ENCODE measurements at places on chromosomes 12 and 14. TPM values are rescaled to one million over a fixed set of nuclear protein-coding genes. Genes with fewer than 3 reads are reported as not detected.

- no peaks in the 10 kb centered on the region for H3K36me3 ChIP-seq
- no peak overlapping the region for H3K27ac ChIP-seq
- no peak for DNase-seq
- H3K4me3 ChIP-seq, result no peak overlapping the region
- H3K4me1 ChIP-seq, result no peaks in the 10 kb centered on the region
Measured at GRCh38 chr12:127038152-127038551, 1228.8 kb upstream of the TMEM132C start.

DNA sequence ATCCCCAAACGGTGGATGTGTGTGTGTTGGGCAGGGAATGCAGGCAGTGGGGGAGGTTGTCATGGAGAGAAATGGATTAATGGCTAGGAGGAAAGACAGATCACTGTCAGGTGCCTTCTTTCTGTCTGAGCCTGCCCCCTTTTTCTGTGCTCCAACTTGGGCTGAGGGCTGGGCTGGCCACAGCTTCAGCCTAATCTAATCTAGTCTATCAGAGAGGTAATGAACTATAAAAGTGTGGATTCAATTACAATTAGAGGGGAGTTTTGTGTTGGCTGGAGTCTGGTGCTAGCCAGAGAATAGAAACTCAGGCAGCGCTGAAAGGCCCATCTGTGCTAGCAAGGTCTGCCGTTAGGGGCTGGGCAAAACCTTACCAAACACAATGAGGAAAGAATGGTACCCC lies 41.2 kb downstream of the NEUROD4 start:
- H3K4me1 ChIP-seq, result no peaks in the 10 kb centered on the region
- H3K27me3 ChIP-seq, result peaks cover 78% of the 10 kb centered on the region
- no peak overlapping the region for H3K27ac ChIP-seq
- no peaks in the 10 kb centered on the region for H3K36me3 ChIP-seq
- no peak for DNase-seq

ASIC1 gene
- total RNA-seq, result 4.1 TPM

- H3K27ac ChIP-seq, result no peak overlapping the region
- no peaks in the 10 kb centered on the region for H3K4me1 ChIP-seq
- H3K27me3 ChIP-seq, result no peaks in the 10 kb centered on the region
- DNase-seq, result no peak
- no peak overlapping the region for H3K4me3 ChIP-seq
Measured at GRCh38 chr14:48005986-48006385, 330.6 kb upstream of the MDGA2 start.

SMIM10L1 gene
- total RNA-seq, result 9.7 TPM

DNA sequence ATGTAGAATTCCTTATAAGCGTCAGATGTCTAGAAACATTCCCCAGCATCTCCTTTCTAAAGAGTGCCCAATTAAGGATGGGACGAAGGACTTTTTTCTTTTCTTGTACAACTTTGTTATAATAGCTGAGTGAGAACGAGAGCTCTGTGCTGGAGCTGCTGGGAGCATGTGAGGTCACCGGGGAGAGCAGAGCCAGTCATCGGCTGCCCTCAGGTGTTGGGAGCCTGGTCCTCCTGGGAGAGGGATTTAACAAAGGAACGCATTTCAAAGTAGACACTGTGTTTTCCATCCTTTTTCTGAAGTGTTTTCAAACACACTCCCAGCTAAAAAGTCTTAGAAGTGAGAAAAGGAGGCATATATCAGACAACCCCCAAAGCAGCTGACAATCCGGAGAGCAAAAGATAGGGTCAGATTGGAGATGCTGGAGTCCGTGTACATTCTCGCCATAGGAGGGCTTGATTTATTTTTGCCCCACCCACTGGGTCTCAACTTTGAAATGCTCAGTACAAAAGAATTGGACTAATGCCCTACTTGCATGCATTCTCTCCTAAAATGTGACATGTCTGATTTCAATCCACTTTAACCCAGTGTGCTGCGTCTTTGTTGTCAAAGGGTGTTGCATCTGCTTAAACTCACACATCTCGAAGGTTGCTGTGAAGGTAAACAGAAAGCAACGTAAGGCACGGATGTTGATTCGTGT lies 50.8 kb upstream of the PIWIL1 start:
- no peak overlapping the region for H3K27ac ChIP-seq
- no peaks in the 10 kb centered on the region for H3K4me1 ChIP-seq
- no peak for DNase-seq
- no peaks in the 10 kb centered on the region for H3K36me3 ChIP-seq

DNA sequence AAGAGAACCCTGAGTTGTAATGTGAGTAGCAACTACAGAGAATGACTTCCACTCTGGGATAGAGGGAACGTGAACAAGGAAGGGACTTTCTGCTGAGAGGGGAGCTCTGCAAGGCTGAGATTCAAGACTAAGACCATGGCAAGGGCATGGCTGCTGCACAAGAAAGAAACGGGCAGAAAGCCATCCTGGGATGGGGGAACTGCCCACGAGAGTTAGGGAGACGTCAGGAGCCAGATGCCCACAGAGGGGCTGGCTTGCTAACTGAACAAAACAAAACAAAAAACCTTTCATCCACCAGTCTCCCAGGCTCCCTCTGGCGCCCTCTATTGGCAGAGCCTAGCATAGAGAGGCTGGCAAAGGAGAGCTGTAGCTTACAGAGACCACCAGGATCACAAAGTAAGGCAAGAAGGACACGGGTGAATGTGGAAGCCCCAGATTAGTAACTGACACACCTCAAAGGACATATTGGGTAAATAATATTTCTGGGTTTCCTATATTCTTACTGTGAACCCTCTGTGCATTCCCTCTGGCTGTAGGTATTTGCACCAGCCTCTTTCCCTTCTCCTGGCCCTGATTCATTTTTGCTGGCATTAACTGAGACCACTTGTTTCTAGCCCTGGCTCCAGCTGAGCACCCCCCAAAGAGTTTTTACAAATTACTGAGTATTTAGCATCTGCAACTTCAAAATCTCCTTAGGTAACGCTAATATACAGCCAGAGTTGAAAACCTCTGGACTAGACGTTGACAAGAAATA lies 338.3 kb downstream of the EMP1 start:
- no peak overlapping the region for H3K4me3 ChIP-seq
- H3K27me3 ChIP-seq, result no peaks in the 10 kb centered on the region
- DNase-seq, result peak; percentile 83
- H3K27ac ChIP-seq, result no peak overlapping the region
- H3K4me1 ChIP-seq, result peaks cover 8% of the 10 kb centered on the region

DNA sequence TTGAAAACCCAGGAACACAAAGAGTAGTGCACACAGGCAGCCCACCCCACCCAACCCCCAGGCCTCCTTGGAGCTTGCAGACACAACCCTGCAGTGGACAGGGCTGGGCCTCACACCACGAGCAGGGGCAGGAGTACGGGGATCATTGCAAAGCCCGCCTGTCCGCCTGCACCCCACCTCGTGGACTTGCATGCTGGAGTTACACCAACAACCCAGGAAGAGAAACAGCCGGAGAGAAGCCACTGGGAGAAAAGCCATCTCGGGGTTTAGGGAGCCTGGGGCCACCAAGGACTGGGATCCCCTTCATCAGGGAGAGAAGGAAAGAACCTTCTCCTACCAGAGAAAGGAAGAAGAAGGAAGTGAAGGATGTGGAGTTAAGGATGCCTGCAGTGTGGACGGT lies 8.2 kb downstream of the KRT84 start:
- H3K4me1 ChIP-seq, result no peaks in the 10 kb centered on the region
- H3K4me3 ChIP-seq, result no peak overlapping the region

REM2 gene
- total RNA-seq, result 1.0 TPM

GRCh38 chr12:14065616-14066015 lies 84.2 kb upstream of the GRIN2B start:
- no peak overlapping the region for H3K27ac ChIP-seq
- no peak overlapping the region for H3K4me3 ChIP-seq
- no peaks in the 10 kb centered on the region for H3K36me3 ChIP-seq
- H3K4me1 ChIP-seq, result no peaks in the 10 kb centered on the region

- no peak overlapping the region for H3K27ac ChIP-seq
- no peaks in the 10 kb centered on the region for H3K4me1 ChIP-seq
- DNase-seq, result no peak
Measured at GRCh38 chr12:40552868-40553267, 139.4 kb upstream of the CNTN1 start.

- H3K27me3 ChIP-seq, result no peaks in the 10 kb centered on the region
- H3K4me1 ChIP-seq, result peaks cover 40% of the 10 kb centered on the region
- no peak overlapping the region for H3K4me3 ChIP-seq
- DNase-seq, result no peak
Measured at GRCh38 chr14:20799456-20799891, 3.2 kb downstream of the RNASE1 start.

GRCh38 chr12:59452746-59453145 lies 143.1 kb upstream of the SLC16A7 start:
- peaks cover 39% of the 10 kb centered on the region for H3K4me1 ChIP-seq
- no peaks in the 10 kb centered on the region for H3K36me3 ChIP-seq
- DNase-seq, result no peak
- H3K4me3 ChIP-seq, result no peak overlapping the region

DNA sequence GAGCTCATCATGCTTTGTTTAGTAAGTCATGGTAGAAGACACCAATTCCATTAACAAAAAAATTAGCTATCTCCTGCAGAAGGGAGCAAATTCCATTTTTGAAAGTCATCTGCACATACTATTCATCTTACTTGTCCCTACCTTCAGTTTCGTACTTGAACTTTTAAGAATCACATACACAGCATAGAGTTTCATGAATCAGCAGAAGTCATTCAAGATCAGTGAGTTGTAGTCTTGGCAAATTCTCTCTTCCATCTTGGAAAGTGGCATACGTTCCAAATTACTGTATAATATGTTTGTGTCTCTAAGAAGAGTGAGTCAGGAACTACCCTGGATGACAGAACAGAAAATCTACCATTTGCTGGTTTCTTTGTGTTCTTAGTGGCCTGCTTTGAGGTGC lies 14.1 kb downstream of the VRK1 start:
- H3K36me3 ChIP-seq, result no peaks in the 10 kb centered on the region
- no peak overlapping the region for H3K27ac ChIP-seq
- no peak overlapping the region for H3K4me3 ChIP-seq
- H3K27me3 ChIP-seq, result no peaks in the 10 kb centered on the region

DNA sequence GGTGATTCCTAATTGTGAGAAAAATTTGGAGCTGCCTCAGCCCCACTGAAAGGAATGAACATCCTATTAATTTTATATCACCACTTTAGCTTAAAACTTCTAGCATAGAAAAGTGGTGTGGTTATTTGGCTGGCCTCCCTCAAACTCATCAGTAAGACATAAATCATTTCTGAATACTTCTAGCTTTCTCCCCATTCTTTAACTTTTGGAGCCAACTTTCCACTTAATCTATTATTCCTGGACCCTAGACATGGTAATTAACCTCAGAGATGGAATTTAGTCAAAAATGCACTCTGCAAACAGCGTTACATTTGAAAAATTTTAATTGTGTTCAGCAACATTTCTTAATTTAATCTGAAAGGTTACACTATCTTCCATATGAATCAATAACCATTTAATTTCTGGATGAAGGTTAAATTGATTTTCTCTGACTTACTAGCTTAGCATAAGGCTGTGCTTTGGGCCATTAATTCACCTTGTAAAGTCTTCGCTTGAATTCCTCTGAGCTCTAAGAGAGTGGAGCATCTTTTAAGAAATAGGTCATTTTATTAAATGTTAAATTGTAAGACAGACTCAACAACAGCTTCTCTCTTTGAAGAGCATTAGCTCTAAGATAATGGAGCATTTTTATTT lies 753.6 kb upstream of the STXBP6 start:
- no peaks in the 10 kb centered on the region for H3K4me1 ChIP-seq
- H3K27me3 ChIP-seq, result no peaks in the 10 kb centered on the region
- no peak overlapping the region for H3K4me3 ChIP-seq
- no peak overlapping the region for H3K27ac ChIP-seq
- no peaks in the 10 kb centered on the region for H3K36me3 ChIP-seq

- no peaks in the 10 kb centered on the region for H3K4me1 ChIP-seq
- H3K36me3 ChIP-seq, result no peaks in the 10 kb centered on the region
- no peak for DNase-seq
- H3K27ac ChIP-seq, result no peak overlapping the region
- H3K4me3 ChIP-seq, result no peak overlapping the region
Measured at GRCh38 chr14:70882776-70883492, 24.3 kb upstream of the PCNX1 start.

DNA sequence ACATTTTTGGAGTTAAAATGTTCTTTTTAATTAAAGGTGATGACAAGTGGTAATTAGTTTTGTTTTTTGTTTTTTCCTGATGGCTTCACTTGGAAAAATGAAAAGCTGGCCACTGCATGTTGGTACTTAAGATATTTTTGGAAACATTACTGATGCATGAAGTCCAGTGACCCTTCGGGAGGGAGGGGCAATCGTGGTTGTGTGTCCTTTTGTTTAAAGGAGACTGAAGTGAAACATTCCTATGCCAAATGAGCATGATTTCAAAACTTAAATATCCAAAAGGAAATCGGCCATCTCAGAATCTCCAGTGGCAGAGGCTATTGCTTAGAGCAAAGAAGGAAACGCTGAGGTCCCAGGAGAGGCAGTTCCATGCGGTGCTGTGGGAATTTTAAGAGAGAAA lies 20.1 kb downstream of the LTBP2 start:
- no peak overlapping the region for H3K4me3 ChIP-seq
- no peak overlapping the region for H3K27ac ChIP-seq
- H3K4me1 ChIP-seq, result no peaks in the 10 kb centered on the region
- no peaks in the 10 kb centered on the region for H3K36me3 ChIP-seq
- no peak for DNase-seq
- peaks cover 13% of the 10 kb centered on the region for H3K27me3 ChIP-seq

FOXA1 gene
- total RNA-seq, result 131 TPM

GRCh38 chr12:11967376-11968047 lies 103.2 kb upstream of the BCL2L14 start:
- H3K4me3 ChIP-seq, result no peak overlapping the region
- no peaks in the 10 kb centered on the region for H3K27me3 ChIP-seq
- H3K27ac ChIP-seq, result no peak overlapping the region
- no peaks in the 10 kb centered on the region for H3K36me3 ChIP-seq
- no peak for DNase-seq

TMPRSS12 gene
- total RNA-seq, result not detected

MUCL1 gene
- total RNA-seq, result not detected

DLK1 gene
- total RNA-seq, result not detected

DNA sequence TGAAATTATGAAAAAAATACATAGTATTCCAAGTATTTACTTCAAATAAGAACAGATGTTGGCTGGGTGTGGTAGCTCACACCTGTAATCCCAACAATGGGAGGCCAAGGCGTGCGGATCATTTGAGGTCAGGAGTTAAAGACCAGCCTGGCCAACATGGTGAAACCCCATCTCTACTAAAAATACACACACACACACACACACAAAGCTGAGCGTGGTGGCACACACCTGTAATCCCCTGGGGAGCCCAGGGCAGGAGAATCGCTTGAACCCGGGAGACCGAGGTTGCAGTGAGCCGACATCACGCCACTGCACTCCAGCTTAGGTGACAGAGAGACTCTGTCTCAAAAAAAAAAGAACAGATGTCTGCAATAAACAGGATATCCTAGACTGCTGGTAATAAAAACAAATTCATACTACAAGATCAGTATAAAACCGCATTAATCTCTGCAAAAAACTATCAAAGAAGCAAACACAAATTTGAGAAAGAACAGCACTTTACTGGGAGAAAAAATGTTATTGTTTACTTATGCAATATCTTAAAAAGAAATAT lies 23.8 kb downstream of the EEA1 start:
- no peak overlapping the region for H3K27ac ChIP-seq
- H3K36me3 ChIP-seq, result no peaks in the 10 kb centered on the region
- H3K27me3 ChIP-seq, result no peaks in the 10 kb centered on the region
- H3K4me3 ChIP-seq, result no peak overlapping the region
- no peak for DNase-seq
- H3K4me1 ChIP-seq, result no peaks in the 10 kb centered on the region

All from Calu3 (cell line).